ENCODE measurements at places on chromosomes 7 and 10.

DNA sequence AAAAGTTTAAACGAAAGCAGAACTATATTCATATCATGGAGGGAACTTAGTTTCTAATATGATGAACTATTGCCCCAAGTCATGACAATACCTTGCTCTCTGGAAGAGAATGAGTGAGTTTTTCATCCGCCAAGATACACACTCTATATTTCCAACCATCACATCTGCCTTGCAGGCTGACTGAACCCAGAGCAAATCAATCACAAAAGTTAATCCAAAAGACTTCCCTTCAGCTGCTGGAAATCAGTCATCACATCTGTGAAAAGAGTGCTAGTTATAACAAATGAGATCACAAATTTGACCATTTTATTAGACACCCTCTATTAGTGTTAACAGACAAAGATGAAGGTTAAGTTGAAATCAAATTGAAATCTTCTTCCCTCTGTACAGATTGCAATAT is 261.7 kb upstream of the PRKCQ start:
- DNase-seq, result no peak

- no peak for DNase-seq
Observed at GRCh38 chr7:137932881-137933269, 69.0 kb downstream of the CREB3L2 start.

DNA sequence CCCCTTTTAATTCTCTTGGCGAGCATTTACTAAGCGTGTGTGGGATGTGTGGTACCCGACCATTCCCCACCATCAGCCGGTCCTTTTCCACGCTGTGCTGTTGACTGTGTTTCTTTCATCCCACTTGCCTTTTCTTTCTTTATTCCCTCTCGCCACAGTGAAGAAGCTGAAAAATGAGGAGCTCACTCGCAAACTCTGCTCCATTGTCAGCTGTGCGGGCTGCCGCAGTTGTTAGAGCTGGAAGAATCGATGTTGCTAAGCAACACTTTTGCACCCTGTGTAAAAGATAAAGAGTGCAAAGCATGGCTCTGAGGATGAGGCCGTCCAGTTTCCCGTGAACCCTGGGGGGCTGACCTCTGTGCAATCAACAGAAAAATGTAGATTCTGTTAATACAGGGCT is 203.1 kb upstream of the NEBL start:
- DNase-seq, result no peak

DNA sequence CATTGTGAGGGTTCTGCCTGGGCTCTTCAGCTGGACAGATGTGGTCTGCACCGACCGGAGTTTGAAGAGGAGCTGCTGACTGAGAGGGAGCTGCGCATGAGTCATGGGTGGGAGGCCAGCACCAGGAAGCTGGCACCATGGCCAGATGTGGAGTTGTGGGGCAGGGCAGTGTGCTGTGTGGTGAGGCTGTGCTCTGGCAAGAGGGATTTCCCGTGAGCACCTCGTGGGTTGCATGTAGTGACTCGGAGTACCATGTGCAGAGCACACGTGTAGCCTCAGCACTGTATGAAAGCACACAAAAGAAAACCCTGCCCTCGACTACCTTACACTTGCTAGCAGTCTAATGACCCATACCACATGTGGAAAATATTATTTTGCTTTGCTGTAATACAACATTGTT is 103.4 kb downstream of the WNT2 start:
- no peak for DNase-seq

DNA sequence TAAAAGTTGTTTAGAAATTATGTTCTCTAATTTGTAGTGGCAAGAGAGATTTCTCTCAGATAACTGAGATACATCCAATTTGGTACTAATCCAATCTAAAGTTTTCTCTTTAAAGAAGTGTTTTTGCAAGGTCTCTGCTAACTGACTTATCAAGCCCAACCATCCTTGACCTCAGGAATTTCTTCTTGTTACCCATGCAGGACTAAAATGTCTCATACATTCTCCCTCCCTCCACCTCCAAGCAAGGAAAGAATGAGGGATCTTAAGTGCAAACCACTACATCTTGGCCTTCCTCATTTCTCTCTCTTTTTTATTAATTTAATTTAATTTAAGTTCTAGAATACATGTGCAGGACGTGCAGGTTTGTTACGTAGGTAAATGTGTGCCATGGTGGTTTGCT is 12.8 kb downstream of the NRAP start:
- no peak for DNase-seq

DNA sequence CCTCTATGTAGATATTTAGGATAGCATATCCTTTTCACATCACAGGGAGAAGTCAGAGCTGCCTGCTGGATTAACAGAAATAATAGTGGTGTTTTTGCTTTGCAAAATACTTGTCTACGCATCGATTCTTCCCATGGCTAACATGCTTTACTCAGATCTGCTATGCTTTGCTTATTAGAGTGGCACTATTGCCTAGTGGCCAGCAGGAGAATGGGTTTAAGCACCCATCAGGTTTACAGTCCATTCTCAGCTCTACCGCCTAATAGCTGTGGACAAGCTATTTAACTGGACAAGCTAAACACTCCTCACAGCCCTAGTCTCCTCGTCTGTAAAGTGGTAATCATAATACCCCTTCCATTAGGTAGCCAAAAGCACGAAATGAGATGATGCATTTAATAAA is 218.2 kb upstream of the CCDC6 start:
- no peak for DNase-seq

DNA sequence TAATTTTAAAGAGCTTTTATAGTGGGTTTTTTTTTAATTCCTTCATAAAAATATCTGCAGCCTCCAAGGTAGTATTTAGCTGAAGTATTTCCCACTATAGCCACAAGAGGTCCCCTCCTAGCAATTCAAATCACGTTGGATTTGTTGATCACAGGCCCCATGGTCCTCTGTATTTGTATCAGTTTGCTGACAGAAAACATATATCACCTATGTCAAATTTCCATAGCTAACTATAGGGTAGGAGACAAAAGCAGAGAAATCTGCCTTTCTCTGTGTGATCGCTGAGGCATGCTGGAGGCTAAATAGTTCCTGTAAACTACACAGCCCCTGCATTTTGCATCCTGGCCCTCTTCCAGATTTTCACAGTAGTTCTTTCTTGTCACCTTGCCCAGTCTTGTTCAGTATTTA is 1.7 kb upstream of the CTNNA3 start:
- peak; percentile 73 for DNase-seq

DNA sequence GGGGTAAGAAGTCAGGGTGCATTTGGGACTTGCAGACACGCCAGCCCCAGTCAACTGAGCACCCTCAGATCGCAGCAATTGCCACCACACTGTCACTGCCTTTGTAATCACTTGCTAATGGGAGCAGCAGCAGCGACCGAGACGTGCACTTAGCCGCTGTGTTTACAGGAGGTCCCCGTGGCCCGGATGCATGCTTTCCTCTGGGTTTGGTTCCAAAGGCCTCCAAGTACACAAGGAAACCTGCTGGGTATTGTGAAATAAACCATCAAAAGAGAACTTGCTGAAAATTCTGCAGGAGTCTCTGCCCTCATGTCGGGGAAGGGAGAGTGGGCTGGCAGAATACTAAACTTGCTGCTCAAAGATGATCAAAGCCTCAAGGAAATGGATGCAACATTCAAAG is 341.7 kb downstream of the DNAJB6 start:
- DNase-seq, result no peak

DNA sequence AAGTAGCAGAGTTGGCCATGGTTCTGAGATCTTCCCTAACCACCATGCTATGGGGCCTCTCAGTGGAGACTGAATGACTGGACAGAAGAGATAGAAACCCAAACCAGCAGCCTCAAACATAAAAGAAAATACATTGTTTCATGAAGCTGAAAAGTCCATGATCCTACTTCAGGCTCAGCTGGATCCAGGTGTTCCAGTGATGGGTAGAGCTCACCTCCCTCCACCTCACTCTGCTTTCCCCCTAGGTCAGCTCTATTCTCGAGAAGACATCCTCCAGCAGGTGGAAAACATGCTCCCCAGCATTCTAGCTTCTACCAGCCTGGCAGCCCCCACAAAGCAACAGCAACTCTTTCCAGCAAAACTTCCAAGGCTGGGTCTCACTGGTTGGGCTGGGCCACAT is 132.1 kb downstream of the OAT start:
- DNase-seq, result no peak

DNA sequence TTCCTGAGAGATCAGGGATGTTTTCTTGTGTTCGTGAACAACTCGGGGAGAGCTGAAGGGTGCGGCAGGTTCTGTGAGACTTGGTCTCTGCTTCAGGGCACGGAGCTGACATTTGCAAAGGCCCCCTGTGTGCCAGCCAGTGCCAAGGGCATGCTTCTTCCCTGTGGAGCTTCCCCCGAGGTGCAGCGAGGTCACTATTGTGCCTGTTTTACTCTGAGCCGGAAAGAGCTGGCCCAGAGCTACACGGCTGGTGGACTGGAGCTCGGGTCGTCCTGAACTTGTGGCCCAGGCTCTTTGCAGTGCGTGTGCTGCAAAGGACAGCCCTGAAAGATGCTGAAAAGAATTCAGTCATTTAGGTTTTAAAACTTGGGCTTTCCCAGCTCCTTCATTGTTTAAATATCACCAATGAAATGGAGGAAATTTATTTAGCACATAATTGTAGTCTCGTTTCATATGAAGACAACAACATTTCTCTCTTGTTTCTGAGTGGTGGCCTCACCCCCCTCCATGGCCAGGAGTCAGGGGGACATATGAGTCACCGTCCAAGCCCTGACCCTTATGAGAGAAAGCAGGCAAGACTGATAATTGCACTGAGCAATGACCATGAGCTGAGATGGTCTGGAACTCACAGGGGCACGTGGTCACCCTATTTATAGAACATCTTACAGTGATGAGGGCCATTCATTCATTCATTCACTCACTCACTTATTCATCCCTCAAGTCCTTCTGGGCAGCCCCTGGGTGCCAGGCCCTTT is 102.6 kb downstream of the PTPRE start:
- no peak for DNase-seq

DNA sequence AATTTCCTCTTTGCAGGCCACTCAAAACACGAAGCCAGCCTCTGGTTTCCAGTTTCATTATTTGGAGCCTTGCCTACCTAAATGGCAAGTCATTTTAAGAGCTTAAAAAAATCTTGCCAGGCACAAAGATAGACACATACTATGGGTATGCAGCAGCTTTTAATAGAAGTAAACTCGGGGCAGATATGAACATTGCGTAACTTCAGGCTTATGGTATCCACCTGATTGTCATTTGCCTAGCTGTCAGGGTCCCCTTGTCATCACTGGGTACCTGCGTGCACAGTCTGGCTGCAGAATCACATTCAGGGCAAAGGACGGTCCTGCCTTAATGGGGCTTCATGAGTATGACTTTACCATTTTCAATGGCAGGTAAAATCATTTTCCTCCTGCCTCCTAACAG is 466.1 kb upstream of the NRP1 start:
- DNase-seq, result no peak

DNA sequence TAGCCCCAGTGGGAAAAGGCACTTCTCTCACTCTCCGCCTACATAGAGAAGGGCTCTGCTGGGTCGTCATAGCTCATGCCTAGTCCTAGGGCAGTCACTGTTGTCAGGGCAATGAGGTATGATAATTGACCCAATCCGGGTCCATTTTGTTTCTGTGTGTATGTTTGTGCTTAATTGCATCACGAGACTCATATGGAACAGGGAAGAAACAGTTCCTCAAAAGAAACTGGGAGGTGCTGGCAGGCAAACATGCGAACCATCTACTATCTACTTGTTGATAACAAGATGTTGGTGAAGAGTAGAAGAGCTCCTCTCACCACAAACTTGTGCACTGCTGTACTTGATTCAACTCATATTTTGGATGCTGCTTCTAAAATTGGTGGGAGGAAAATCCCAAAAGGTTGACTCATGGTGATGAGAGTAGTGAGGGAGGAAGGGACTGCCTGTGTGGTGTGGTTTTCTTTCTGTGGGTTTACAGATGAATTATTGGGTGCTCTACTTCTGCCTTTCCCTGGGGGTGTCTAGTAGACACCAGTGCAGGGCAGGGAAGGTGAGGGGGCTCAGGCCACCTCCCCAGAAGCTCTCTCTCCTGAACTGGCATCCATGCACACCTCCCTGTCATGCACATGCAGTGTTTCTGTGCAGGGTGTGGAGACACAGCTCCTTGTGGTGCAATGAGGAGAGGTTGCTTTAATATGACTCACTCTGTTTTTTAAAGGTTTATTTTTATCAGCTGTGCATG is 29.4 kb downstream of the LSMEM1 start:
- no peak for DNase-seq

GRCh38 chr7:80135309-80136104 is 876 bp downstream of the GNAI1 start:
- peak; percentile 38 for DNase-seq

DNA sequence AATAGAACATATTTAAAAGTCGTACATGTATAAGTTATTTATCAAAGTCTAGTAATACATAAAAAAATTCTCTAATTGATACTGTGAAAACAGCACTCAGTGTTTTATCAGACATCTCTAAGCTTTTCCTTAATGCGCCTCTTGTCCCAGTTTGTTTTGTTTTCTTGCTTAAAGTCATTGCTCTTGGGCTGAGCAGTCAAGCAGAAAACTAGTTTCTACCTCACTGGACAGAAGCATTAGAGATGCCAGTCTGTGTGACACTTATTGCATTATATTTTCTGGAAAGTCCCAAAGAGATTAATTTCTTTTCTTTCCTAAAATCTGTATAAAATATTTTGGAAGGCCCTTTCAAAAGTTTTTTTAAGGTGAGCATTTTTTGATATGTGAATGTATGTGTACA is 236.2 kb downstream of the PCLO start:
- no peak for DNase-seq

DNA sequence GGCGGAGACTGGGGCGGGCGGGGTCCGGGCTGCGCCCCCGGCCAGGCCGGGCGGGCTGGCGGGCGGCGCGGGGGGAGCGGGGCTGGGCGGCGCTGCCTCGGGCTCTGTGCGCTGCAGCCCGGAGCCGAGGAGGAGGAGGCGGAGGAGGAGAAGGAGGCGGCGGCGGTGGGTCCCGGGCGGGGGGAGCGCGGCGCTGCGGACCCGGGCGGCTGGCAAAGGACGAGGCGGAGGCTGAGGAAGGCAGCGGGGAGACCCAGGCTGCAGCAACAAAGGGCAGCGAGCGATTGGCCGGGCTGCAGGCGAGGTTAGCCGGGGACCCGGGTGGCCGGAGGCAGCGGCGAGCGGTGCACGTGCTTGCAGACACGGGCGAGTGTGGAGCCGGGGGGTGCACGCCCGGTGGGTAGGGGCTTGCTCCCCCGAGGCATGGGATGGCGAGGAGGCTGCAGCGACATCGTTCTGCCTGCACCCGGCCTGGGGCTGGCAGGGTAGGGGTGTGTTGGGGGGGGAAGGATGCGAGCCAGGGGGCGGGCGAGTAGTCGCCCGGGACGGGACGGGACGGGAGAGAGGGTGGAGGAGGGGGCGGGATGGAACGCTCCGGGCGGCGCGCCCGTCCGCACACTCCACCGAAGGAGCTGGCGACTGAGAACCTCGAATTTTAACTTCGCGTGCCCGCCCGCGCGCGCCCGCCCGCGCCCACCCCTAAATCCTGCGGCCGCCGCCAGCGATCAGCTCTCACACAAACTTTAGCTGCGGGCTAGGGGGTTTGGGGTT is 844 bp upstream of the KAT6B start:
- peak; percentile 69 for DNase-seq

- no peak for DNase-seq
Observed at GRCh38 chr10:21831986-21832820, 171.3 kb downstream of the DNAJC1 start.

All from GM23338 (cell line).